Mucosa of descending colon (tissue), 3 donors: ENCODE measurements at places on chromosomes 16 and 17.

DNA sequence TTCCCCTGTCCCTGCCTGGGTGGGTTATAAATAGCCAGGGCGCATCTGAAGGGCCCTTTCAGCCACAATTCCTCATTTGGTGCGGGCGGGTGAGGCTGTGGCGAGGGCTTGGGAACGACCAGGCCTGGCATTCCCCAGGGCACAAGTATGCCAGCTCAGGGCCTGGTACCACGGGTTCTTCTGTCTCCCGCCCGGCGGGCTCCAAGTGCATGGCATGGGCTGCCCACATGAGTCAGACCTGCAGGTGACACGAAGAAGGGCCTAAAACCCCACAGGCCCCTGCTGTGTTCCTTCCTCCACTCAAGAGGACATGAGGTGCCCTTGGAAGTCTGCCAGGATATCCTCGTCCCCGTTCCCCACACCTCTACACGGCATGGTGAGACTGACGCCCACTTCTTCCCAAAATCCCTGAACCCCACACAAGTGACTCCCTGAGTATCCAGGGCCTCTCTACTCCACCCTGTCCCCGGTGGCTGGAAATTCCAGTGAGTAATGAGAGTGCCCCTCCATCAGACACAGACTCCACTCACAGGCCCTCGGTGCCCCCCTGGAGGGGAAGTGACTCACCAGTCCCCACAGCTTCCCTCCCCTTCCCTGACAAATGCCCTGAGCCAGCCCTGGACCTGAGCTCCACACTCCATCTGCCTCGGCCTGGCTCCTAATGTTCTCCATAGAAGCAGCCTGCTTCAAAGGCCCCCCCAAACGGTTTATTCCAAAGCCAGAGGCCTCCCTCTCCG, 68.8 kb downstream of the ABR start:
- peak; percentile 50 for DNase-seq

DNA sequence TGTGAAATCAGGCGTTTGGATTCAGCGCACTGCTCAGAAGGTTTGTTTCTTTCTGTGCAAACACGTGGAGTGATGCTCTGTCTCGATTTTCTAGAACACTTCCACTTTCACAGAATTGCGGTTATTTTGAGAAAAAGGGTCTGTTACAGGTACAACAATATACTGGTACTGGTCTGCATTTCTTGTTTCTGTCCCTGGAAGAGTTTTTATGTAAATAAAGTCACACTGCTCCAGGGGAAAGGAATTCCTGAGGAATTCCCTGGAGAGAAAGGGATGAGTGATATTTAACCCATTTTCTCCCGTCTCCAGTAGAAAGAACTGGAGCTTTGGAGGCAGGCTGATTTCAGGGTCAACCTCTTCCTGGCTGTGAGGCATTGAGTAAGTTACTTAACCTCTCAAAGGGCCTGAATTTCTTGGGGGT, 16.2 kb upstream of the RMI2 start:
- no peak for DNase-seq

DNA sequence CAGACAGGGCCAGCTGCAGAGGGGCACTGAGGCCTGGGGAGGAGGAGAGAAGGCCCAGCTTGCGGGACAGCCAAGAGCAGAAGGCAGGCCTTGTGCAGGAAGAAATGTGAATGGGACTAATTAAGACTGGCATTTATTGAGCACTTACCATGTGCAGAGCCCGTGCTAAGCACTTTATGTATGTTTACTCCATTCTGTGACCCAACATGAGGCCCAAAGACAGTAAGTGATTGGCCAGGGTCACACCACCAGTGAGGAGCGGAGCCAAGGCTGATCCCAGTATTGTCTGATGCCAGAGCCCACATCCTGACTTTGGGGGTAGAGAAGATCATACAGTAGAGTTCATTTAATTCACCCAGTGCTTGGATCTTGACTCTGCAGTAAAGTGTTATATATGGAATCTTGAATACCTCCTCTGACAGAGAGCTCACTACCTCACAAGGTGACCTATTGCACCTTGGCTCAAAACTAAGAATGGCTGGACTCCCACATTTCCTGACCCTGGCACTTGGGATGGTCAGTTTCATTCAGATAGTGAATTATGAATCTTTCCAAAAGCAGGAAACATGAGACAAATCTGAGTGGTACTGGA, 13.6 kb downstream of the KATNB1 start:
- no peak for DNase-seq

DNA sequence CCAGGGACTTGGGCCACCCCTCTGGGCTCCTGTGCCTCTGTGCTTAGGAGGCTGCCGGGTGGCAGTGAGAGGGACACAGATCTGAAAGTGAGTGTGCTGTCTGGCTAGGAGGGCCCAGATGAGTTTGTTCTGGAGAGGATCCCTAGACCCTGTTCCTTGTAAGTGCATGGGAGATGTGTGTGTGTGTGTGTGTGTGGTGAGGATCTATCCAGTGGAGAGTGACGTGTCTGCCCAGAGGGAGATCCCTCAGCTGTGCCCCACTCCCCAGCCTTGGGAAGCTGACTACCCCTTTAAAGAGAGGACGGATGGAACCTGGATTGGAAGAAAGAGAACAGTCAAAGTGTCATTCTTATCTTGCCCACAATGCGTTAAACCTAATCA, 25.5 kb upstream of the CDC42EP4 start:
- DNase-seq: no peak

DNA sequence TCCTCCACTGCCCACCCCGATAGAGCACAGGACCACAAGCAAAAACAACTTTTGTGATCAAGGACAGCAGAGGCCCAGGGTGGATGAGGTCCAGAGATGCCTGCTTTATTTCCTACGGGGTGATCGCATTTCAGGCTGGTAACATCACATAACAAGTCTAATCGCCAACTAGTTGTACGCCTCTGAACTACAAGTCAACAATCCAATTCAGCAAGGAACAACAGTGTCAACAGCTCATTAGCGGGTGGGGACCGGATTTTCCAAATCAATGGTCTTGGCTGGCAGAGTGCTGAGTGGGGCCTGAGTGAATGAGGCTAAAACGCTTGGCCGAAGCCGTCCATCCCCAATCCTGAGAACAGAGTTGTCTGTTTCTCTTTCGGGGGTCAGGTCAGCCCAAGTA, 17.1 kb downstream of the MRM3 start:
- no peak for DNase-seq

DNA sequence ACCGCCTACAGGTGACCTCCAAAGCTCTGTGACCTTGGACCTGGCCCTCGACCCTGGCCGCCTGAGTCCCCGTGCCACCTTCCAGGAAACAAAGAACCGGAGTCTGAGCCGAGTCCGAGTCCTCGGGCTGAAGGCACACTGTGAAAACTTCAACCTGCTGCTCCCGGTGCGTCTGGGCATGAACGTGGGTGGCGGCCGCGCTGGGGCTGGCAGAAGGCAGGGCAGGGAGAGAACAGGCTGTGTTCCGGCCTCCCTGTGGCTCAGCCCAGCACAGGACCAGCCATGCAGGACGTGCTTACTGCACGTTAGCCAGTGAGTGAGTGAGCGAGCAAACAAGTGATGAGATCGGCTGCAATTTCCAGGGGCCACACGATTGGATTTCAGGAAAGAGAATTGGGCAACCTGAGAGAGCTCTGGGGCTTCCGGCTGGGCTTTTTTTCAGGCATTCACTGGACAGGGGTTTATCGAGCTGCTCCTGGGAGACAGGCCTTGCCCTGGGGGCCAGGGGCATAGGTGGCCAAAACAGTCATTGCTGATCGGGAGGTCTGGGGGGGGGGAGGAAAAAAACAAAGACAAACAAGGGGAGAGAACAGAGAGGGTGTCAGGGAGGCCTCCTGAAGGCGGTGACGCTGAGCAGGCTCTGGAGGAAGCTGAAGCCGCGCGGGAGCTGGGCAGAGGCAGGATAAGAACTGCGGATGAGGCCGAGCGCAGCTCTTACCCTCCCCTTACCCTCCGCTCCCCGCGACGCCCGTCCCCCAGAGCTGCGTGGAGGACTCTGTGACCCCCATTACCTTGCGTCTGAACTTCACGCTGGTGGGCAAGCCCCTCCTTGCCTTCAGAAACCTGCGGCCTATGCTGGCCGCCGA, 16.9 kb downstream of the ITGAX start:
- DNase-seq: no peak

- no peak for DNase-seq
Observed at GRCh38 chr17:80195141-80195540, 25.0 kb downstream of the SGSH start.
